Activated gamma-delta T cell treated with Interleukin-2 at 50 U/mL for 16 hours (primary cell): ENCODE measurements at places on chromosomes 1 and 21.

DNA sequence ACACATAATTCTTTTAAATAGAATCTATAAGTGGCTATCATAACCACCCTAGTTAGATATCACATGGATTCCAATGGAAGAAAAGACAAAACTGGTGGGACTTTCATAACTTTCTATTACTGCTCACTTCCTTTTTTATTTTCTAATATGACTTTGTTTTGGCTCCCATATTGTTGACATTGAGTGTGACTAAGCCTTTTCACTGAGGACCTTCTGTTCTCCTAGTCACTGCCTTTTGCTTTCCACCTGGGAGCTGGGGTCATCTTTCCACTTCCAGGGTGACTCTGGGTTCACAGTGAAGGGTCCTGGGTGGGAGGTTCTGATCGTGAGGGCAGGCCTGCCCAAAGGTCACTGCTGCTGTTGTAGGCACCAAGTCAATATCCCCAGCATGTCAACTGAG lies 275.8 kb downstream of the TGFB2 start:
- no peak for DNase-seq

DNA sequence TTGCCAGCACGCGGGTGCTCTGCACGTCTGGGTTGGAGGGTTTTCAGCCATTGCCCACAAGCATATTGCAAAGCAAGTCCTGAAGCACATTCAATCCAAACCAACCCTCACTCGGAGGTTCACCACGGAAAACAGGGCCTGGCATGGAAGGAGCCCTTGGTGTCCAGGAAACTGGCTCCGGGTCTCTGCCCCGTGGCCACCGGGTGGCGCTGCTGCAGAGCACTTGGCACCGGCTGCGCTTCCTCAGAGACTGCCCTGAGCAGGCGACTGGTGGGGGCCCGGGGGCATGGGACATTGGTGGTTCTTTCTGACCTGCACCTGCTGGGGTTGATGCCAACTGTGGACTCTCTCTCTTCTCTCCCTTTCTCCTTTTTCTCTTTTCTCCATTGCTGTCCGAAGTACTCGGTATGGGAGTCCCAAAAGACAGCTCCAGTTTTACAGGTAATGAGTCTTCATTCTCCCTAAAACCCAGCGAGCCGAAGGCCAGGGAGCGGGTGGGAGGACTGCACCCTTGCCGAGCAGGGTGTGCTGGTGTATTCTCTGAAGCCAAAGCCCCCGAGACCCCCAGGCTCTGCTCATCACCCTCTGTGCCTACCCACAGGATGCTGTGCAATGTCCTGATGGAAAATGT lies 4.1 kb upstream of the KCNAB2 start:
- DNase-seq = no peak

DNA sequence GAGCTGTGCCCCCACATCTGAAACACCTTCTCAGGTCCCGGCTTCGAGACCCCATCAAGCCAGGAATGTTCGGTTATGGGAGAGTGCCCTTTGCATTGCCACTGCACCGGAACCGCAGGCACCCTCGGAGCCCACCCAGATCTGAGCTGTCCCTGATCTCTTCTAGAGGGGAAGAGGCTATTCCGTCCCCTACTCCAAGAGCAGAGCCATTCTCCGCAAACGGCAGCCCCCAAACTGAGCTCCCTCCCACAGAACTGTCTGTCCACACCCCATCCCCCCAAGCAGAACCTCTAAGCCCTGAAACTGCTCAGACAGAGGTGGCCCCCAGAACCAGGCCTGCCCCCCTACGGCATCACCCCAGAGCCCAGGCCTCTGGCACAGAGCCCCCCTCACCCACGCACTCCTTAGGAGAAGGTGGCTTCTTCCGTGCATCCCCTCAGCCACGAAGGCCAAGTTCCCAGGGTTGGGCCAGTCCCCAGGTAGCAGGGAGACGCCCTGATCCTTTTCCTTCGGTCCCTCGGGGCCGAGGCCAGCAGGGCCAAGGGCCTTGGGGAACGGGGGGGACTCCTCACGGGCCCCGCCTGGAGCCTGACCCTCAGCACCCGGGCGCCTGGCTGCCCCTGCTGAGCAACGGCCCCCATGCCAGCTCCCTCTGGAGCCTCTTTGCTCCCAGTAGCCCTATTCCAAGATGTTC lies 4.3 kb downstream of the ADAMTSL4 start:
- DNase-seq = no peak

DNA sequence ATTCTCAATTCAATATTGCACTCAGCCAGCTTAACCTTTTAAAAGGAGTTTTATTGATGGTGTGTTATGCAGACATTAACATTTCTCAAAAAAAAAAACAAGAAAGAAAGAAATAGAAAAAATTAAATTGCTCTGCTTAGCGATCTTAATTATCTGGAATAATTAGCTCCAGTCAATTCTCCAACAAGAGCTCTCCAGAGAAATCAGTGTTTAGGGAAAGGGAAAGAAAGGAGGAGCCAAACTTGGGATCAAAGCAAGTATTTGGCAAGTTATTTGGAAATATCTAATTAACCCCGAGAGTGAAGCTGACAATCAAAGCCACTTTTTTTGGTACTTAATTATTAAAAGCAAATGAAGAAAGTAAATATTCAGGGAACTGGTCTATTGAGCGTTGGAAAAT lies 60.7 kb upstream of the CAMK1G start:
- no peak for DNase-seq

GRCh38 chr1:32194984-32195383 lies 5.4 kb upstream of the CCDC28B start:
- DNase-seq = no peak

- no peak for DNase-seq
These were observed 270.5 kb downstream of the BRINP2 start for GRCh38 chr1:177441281-177441680.

DNA sequence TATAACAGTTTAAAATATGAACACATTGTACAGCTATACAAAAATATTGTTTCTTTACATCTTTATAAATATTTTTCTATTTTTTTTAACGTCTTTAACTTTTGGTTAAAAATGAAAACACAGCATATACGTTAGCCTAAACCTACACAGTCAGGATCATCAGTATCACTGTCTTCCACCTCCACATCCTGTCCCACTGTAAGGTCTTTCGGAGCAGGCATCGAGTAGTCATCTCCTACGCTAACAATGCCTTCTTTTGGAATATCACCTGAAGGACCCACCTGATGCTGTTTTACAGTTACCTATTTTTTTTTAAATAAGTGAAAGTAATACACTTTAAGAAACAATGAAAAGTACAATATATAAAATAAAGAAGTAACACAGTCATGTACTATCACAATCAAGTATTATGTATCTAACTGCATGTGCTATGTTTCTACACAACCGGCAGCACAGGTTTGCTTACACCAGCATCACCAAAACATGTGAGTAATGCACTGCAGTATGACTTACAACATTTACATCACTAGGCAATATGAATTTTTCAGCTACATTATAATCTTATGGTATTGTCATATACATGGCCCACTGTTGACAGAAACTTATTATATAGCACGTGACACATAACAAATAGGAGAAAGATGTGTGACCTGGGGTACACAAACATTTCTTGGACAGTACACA lies 254.4 kb downstream of the AKT3 start:
- DNase-seq = no peak

DNA sequence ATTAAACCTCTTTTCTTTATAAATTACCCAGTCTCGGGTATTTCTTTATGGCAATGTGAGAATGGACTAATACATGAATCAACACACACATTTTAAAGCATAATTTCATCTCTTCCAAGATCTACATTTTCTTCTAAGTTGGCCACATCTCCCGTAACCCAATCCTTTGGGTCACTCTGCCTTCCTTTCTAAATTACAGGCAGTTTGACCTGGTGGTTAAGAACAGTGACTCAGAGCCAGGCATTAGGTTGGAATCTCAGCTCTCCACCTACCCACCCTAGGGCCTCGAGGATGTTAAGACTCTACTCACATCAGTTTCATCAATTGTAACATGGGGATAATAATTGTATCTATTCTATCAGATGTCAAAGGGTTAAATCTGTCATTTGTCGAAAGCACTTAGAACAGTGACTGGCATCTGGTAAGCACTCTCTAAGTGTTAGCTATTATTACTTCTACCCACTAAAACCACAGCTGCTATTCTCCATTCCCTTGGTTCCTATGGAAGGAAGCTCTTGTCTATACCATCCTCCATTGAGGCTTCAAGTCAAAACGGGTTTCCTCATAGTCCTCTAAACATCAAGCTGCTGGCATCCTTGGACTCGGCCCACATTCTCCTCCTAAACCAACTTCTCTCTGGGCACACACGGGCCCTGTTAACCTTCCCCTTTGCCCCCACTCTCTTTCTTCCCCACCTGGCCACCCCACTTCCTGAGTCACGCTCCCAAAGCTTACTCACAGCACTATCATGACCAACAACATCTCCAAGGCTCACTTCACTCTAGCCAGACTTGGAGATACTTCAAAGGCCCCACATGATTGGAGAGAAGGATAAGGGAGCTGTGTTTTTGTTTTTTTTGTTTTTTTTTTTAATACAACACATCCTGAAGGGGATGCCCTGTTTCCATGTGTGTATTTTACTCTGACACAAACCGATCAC lies 116.9 kb downstream of the TGFBR3 start:
- DNase-seq = no peak

GRCh38 chr1:183125279-183125999 lies 60.6 kb upstream of the LAMC2 start:
- no peak for DNase-seq
